Calu3 (cell line): ENCODE measurements at places on chromosomes 11 and 22. TPM values are rescaled to one million over a fixed set of nuclear protein-coding genes. Genes with fewer than 3 reads are reported as not detected.
A peak's percentile ranks its signal among the peaks of the same experiment; 100 is the strongest.

The SYT7 gene
- 4.4 and 6.3 TPM in 2 replicates for total RNA-seq

The PRDX5 gene
- 165 TPM in 2 replicates for total RNA-seq

The OR52H1 gene
- total RNA-seq = not detected in 2 replicates

The TSKU gene
- total RNA-seq = 49.0 and 56.1 TPM in 2 replicates

- peak; percentile 56 for DNase-seq
Measured at GRCh38 chr22:28798810-28799605, 1.4 kb downstream of the XBP1 start.

GRCh38 chr22:26606611-26607010, 11.2 kb downstream of the CRYBB1 start:
- no peak for DNase-seq

DNA sequence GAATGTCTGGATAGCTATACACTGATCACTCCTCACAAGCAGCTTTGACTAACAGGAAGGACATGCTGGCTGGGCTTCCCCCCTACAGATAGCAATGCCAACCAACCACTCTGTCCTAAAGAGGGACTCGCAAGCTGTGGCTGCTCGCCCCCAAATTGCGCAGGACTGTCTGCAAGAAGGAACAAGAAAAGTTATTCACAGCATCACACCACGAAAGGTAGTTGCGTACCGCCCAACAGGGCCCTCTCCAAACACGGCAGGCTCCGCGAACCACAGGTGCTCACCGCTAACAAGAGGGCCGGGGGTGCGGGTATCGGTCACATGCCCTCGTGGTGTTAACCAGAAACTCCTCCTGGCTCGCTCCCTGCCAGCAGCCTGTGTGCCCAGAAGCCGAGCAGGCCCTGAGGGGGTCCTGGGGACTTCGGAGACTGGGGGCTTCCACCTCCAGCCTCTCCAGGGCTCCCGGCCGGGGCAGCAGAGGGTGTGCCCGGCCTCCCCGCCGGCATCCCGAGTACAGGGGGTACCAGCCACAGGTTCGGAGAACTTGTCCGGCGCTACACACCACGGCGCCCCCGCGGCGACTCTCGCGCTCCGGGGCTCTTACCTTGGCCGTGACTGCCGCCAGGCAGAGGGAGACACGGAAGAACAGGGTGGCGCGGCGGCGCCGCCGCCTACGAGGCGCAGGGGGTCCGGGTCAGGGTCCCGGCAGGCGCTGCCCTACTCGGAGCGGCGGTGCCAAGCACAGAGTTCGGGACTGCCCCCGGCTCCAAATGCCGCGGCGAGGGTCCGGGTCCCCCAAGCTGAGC, 682 bp downstream of the LARGE1 start:
- DNase-seq = peak; percentile 11

DNA sequence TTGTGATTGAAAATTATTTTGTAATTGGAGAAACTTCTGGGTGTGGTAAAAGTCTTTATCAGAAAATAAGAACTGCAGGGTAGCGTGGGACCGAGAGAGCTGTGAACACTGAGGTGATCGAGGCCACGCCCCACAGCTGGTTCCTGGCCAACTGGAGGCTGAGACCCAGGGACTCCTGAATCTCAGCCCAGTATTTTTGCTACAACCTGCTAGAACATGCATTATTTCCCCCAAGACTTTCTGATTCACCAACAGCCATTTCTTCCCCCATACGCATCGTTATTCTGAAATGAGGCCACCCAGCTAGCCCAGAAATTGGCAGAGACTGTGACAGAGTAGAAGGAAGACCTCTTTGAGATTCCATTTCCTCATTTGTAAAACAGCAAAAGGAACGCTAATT, 3.4 kb upstream of the FGF19 start:
- DNase-seq = no peak

GRCh38 chr11:31636983-31637382, 127.4 kb downstream of the ELP4 start:
- DNase-seq = no peak

GRCh38 chr11:5369789-5370188, 13.8 kb upstream of the OR51M1 start:
- DNase-seq = no peak

The SIRT3 gene
- 19.2 and 19.7 TPM in 2 replicates for total RNA-seq

DNA sequence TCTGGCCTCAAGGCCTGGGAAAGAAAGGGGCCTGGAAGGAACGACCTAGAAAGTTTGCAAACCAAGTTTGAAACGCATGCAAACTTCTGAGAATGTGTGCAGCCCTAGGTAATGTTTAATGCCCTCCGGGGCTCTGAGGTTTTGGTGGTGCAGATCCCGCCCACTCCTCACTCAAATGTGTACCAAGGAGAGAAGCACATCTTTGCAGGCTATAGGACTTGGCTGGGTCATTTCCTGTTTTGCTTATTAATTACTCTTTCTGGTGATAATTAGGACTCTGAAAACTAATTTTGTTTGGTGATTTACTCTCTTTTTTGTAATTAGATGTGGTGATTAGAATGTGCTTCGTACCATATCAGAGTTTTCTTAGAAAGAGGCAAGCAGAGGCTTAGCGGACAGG, 625.9 kb upstream of the CADM1 start:
- no peak for DNase-seq

GRCh38 chr22:45866126-45866645, 110.8 kb downstream of the WNT7B start:
- DNase-seq = no peak

DNA sequence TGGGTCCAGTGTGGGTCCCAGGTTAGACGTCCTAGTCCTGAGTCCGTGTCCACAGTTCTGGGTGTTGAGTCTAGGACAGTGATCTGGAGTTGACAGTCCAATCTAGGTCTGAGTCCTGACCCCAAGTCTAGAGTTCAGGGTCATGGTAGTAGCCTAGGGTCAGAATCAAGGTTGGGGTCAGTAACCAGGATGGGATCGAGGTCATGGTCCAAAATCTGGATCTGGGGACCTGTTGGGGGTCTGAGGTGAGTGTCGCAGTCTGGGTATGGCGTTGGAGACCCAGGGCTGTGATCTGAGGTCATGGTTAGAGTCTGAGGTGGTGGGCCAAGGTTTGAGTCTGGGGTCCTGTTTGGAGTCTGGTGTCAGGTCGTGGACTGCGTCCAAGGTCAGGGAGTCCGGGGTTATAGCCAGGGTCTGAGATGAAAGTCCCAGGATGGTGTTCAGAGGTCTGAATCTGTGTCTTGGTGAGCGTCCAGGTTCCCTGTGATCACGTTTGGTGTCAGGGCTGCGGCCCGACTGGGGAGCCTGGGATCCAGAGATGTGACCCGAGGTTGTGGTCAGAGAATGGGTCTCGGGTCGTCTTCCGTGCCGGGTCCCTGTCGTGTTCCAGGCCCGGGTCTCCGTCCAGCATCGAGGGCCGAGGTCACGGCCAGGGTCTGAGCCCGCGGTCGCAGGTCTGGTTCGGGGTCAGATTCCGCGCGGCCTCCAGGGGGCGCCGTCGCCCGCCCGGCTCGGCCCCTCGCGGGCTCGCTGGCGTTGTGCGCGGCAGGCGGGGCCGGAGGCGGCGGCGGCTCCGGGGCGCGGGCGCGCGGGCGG, 432 bp upstream of the GRK2 start:
- DNase-seq = peak; percentile 90

DNA sequence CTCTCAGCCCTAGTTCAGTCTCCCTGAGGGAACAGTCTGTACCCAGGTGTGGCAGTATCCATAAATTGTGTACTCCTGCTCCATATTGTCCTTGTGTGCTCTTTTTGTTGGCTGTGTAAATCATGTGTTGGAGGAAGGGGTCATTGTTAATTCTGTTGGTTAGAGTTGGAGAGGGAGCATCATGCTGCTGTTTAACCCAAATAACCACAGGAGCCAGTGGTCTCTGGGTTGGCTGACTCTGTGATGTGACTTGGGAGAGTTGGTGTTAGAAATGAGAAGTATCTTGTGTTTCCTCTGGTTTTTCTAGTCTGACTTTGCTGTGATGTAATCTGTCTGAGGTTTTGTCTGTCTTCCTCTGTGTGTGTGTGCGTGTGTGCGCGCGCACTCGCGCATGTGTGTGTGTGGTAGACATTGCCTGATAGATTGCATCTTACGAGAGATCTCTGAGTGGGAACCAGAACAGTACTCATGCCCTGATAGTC, 30.5 kb downstream of the CTNND1 start:
- no peak for DNase-seq

The PLAAT5 gene
- total RNA-seq = 0.42 and 0.57 TPM in 2 replicates

The APOC3 gene
- total RNA-seq = not detected in 2 replicates

The KDM4D gene
- 0.68 and 1.2 TPM in 2 replicates for total RNA-seq

The ABTB2 gene
- total RNA-seq = 24.6 and 24.8 TPM in 2 replicates

GRCh38 chr11:84097186-84097585, 811.0 kb upstream of the CCDC90B start:
- no peak for DNase-seq

The LSP1 gene
- total RNA-seq = not detected in 2 replicates

The MYOD1 gene
- not detected in 2 replicates for total RNA-seq

The OR8A1 gene
- total RNA-seq = not detected in 2 replicates

GRCh38 chr11:2799881-2800654, 85.5 kb downstream of the CDKN1C start:
- DNase-seq = no peak

GRCh38 chr11:33043221-33043830, 4.0 kb downstream of the TCP11L1 start:
- no peak for DNase-seq

DNA sequence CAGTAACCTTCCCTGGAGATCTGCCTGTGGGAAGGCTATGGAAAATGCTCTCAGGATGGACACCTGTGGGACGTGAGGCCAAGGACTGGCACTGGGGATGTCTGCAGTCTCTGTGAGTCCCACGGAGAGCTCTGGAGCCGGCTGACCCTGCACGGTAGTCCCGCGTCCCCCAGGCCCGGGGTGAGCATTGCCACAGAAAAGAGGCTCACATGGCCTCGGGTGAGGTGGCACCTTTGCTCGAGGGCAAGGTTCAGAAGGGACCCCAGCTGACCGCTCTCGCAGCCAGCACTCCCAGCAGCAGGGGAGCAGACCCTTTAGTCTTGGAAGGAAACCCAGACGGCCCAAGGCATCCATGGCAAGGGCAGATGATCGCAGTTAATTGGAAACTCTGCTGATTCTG, 9.0 kb downstream of the RTL6 start:
- no peak for DNase-seq

The TMEM86A gene
- total RNA-seq = 8.8 and 11.9 TPM in 2 replicates

- DNase-seq = no peak
Measured at GRCh38 chr22:30435674-30436126, 10.1 kb downstream of the MTFP1 start.
